ENCODE measurements at places on chromosomes 12 and 14. TPM values are rescaled to one million over a fixed set of nuclear protein-coding genes. Genes with fewer than 3 reads are reported as not detected.

- DNase-seq = no peak
Observed at GRCh38 chr12:121295116-121295745, 1.3 kb downstream of the CAMKK2 start.

DNA sequence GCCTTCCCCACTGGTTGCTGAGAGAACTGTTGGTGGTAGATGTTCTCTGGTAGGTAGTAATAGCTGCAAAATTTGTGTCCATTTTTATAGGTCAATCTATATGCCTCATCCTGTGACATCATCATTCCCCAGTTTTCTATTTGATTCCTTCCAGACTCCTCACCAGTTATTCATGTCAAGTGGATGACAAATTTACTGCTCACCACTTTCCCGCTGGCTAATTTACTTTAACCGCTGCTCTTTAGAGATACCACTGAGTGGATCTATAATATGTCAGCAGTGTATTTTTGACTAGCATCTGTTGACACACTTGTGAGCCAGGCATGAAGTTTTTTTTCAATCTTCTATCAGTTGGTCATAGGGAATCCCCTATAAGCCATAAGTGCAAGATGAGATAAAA, 24.6 kb downstream of the GPR65 start:
- no peak for DNase-seq

Gene NDRG2
- total RNA-seq = 106 TPM

DNA sequence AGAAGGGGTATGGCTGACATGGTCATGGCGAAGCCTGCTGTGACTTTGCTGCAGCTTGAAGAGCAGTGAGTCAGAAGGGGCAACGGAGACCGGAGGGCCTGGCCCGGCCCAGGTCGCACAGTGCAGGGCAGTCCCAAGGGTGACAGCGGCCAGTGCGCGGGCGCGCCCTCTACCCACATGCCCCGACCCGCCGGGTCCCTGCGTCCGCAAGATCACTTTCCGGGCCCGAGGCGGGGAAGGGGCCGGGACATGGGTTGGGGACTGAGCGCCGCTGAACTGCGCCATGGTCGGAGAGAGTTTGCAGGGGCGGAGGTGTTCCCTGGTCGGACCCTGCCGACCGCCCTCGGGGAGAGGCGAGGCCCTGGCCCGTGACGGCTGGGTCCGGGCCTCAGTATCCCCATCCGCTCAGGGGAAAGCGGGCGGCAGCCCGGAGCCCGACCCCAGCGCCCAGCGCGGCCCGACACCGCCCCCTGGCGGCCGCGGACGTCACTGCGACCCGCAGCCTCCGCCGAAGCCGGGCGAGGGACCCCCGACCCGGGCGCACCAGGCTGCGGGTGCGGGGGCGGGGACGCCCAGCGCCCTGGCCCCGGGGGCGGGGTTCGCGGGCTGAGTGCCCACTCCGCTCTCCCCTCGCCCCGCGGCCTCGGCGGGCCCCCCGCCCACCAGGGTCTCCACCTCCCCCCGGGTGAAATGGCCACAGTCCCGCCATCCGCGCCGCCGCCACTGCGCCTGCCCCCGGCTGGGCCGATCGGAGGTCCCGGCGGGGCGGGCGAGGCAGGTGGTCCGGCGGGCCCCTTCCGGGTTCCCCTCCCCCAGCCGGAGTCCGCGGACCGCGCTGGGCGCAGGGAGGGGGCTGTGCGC, 7.2 kb upstream of the ANKRD9 start:
- peak; percentile 59 for DNase-seq

- DNase-seq = no peak
Observed at GRCh38 chr12:106487664-106488063, 95.1 kb upstream of the RFX4 start.
